NCI-H1436 treated with DMSO at 0.1 percent for 48 hours (cell line): ENCODE measurements at places on chromosomes 3 and 15.

GRCh38 chr3:159731254-159731653, 257.4 kb upstream of the IL12A start:
- no peak for DNase-seq

- DNase-seq: no peak
Measured at GRCh38 chr15:74222240-74223119, 13.6 kb upstream of the CCDC33 start.

DNA sequence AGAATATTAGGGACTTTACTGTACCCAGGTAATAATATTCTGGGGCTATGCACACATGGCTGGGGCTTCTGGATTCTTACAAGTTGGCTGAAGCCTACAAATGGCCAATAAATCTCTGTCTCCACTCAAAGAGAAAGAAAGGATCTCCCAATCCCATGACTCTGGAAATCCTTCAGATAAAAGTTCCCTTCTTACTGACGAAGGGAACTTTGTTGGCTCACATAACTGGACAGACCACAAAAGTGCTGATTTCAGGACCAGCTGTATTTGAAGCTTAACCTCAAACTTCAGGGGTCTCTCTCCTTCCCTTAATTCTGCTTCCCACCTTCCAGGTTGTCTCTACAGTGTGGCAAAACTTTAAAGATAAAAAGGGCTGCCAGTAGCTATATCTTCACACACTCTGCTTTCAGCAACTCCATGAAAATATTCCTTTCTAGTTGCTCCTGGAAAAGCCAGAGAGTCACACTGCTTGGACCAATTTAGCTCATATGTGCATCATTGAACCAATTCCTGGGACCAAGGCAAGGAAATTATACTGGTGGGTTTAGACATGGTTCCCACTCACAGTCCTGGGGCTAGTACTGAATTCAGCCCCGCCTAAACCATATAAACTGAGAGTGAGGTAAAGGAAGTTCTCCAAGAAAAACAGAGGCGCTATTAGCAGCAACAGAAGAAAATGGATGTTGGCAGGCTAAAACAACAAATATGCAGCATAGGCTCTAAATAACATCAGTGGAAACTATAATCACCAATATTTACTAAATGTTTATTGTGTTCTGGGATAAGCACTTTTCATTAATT, 290.0 kb upstream of the GADL1 start:
- DNase-seq: no peak

GRCh38 chr15:78177447-78177873, 28.3 kb downstream of the IDH3A start:
- no peak for DNase-seq

DNA sequence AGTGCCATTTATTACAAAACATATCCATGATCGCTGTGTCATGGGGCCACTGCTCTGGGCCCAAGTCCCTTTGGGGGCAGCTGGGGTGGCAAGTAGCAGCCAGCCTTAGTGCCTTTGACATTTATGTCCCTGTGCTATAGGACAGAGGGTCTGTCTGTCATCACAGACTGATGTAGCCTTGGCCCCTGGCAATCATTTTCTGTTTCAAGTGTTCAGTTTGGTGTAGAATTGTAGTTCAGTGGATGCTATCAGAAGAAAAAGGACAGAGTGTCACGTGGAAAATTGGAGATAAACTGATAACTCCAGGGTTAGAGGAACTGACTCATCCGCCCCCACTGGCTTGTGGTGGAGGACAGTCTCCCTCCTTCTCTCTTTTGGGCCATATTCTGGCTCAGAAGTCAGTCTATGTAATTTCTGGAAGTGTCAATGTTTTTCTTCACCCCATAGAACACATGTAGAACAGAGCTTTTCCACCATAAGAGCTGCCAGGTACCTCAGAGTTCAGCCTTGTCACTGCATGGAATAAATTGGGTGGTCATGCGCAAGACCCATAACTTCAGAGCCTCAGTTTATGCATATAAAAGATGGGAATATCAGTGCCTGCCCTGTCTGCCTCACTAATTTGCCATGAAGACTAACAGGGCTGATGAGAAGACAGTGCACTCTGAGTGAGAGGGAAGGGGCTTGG, 4.5 kb upstream of the MRPS22 start:
- DNase-seq: no peak

DNA sequence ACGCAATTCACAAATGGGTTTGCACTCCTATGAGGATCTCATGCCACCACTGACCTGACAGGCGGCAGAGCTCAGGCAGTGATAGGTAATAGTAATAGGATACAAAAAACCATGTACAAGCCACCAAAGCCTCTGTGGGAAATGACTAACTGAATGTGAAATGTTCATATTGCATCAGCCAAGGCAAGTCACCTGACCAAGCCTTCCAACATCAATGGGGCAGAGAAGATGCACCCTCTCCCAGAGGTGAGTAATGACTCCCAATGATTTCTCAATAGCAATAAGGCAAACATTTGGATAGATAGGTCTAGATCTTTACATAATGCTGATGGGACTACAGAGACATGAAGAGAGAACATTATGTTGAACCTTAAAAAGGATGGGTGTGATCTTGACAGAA, 14.9 kb downstream of the CNTN3 start:
- no peak for DNase-seq

- DNase-seq: no peak
Measured at GRCh38 chr3:107574650-107575049, 51.9 kb downstream of the BBX start.

GRCh38 chr3:151228666-151229040, 25.6 kb upstream of the GPR171 start:
- no peak for DNase-seq

GRCh38 chr3:117630469-117630868, 920.9 kb downstream of the TUSC7 start:
- DNase-seq: no peak

- no peak for DNase-seq
Measured at GRCh38 chr3:196995646-196996355, 27.2 kb upstream of the PIGZ start.

DNA sequence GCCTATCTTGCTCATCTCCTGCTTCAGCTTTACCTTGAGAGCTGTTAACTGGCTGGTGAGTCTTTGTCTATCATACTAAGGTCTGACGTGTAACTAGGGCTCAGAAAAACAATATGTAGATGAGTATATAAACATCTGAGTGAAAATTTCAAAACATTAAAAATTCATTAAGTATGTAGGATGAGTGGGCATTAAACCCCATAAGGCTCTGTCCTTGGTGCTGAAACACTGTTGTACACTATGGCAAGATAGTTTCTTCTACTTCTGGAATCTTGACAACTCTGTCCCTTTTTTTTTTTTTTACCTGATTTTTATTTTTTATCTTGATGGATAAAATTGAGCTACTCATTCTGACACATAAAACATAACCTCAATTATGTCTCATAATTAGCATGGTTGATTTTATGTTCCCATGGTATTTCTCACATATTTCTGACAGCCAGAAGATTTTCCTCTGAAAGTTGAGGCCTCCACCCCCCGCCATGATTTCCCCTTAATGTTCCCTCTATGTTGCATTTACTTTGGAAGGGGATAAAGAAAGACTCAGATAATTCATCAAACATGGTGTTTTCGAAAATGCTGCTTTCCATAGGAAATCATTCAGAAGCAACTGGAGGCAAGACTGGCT, 54.3 kb downstream of the DGKG start:
- no peak for DNase-seq

DNA sequence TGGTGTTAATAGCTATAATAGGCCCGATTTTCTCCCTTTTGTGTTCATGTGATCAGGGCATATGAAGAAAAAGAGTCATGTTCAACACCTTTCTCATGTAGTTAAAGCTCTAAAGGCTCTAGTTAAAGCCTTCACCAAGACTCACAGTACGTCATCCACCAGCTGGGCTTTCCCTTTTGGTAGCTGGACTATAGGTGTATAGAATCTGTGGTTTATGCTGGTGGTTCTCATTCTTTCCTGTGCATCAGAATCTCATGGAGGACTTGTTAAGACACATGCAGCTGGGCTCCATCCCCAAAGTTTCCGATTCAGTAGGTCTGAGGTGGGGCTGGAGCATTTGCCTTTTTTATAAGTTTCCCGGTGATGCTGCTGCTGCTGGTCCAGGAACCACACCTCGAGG, 31.0 kb downstream of the CFAP91 start:
- no peak for DNase-seq

DNA sequence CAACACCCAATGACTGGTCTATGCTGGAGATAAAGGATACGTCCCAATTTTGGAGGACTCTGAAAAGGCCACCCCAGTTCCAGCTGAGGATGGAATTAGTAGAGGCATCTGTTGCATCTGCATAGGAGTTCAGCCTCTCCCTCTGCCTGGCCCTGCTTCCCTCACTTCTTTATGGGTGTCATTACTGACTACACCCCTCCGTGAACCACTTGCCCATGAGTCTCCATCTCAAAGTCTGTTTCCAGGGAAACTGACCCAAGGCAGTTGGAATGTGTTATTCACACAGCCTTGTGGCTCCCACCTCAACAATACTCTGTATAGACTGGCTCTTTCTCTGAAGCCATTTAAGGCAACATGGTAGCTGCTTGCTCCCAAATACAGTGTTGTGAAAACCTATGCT, 21.4 kb upstream of the PCOLCE2 start:
- no peak for DNase-seq

DNA sequence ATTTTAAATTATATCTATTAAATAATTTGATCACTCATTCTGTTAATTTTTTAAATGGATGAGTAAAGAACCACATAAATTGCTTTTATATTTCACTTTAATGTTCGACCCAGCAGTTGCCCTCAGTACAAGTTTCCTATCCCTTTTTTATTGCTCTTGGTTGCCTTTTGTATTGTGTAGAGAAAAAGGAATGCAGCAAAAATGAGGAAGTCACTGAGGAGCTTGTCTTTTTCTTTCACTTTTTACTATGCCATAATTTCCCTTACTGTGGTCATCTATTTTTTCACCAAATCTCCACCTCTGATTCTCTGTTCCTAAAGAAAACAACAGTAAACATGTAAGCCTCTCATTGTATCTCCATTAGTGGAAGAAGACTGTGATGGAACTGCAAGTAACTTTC, 122.7 kb downstream of the B3GALNT1 start:
- no peak for DNase-seq

DNA sequence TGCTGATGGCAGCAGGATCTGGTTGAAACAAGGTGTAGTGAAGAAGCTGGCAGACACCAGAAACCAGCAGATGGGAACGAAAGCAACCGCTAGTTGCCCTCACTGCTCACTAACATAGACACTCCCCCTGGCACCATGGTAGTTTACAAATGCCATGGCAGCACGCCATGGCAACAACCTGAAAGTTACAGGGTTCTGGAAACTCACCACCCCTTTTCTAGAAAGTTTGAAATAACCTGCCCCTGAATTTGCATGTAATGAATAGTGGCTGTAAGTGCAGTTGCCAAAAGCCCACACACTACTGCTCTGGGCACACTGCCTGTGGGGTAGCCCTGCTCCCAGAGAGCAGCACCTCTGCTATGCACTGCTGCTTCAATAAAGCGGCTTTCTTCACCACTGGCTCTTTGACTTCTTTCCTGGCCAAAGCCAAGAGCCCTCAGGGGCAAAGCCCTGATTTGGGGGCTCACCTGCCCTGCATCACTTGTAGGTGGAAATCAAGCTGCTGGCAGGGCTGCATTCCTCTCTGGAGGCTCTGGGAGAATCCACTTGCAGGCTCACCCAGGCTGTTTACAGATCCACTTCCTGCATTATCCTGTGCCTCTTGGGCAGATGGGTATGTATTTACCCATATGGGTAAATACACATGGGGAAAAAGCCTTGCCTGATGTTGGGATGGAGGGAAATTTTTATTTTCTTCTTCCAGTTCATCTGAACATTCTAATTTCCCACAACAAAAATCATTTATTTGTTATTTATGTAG, 2.0 kb upstream of the GP9 start:
- no peak for DNase-seq

- DNase-seq: no peak
Measured at GRCh38 chr15:86759800-86760523, 680.3 kb downstream of the AGBL1 start.

GRCh38 chr15:90418627-90419026, 30.6 kb downstream of the IQGAP1 start:
- no peak for DNase-seq

DNA sequence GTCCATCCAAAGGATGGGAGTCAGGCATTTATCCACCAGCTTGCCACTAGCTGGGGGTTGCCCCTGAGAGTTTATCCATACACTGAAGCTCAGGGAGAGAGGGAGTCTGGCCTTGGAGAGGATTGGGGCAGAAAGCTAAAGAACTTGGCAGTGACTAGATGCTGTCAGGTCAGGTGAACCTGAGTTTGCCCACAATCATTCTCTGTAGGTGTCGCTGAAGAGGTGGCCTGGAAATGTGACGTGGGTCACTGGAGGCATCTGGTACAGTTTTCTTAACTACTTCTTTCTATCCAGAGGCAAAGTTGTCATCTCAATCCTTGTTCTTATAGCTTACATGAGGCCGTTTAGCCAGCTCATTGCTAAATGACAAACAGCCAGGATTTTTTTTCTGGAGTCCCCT, 298.0 kb upstream of the CTNNB1 start:
- no peak for DNase-seq

DNA sequence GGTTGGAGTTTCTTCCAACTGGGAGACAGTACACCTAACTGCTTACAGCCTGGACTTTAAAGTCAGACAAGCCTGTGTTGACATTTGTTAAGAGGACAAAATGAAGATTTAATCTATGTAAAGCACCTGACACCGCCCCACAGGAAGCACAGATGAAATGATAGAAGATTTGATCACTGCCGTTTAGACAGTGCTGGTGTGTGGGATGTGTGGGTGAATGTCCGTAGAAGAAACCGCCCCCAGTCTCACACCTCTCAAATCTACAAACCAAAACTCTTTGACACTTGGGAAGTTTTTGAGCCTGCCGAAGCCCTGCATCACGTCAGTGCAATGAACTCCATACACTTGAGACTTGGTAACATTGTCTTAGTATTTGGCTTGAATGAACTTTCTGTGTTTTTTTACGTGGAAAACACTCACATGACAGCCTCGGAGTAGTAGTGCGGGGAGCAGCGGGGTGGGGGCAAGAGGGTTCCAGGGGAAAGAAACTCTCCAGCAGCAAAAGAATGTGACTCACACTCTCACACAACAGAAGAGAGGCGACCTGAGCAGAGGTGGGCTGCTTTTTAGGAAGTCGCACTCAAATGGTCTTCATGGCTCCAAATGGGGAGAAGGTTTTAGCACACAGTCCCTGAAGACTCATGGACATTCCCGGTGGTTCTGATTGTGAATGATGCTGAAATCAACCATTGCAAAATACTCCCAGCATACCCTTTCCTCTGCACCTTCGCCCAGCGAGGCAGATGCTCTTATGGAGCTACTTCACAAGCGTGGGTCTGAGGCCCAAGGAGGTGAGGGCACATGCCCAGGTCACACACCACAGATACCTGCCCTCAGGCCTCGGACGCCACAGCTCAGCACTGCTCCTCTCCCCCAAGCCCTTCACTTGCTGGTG, 79.2 kb downstream of the SRGAP3 start:
- no peak for DNase-seq

- no peak for DNase-seq
Measured at GRCh38 chr3:178754852-178755510, 218.7 kb downstream of the KCNMB2 start.

GRCh38 chr3:111769110-111769991, 89.7 kb upstream of the PHLDB2 start:
- no peak for DNase-seq

DNA sequence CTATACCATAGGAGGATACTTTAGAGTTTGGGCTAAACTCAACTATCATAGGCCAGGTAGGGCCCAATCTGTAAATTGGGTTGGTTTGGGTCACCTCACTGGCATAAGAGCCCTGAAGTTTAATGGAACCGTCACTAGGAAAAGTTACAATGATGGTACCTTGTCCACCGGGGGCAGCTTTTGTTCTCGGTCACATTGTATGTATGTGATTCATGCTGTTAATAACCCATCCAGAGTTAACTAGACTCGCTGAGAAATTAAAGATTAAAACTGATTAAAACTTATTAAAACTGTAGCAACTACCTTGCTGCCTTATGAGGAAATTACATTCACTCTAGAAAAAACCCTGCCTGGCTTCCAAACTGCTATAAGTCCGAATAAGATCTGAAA, 145.0 kb upstream of the TMCO5A start:
- no peak for DNase-seq
